ENCODE measurements at places on chromosomes 1 and 21.

DNA sequence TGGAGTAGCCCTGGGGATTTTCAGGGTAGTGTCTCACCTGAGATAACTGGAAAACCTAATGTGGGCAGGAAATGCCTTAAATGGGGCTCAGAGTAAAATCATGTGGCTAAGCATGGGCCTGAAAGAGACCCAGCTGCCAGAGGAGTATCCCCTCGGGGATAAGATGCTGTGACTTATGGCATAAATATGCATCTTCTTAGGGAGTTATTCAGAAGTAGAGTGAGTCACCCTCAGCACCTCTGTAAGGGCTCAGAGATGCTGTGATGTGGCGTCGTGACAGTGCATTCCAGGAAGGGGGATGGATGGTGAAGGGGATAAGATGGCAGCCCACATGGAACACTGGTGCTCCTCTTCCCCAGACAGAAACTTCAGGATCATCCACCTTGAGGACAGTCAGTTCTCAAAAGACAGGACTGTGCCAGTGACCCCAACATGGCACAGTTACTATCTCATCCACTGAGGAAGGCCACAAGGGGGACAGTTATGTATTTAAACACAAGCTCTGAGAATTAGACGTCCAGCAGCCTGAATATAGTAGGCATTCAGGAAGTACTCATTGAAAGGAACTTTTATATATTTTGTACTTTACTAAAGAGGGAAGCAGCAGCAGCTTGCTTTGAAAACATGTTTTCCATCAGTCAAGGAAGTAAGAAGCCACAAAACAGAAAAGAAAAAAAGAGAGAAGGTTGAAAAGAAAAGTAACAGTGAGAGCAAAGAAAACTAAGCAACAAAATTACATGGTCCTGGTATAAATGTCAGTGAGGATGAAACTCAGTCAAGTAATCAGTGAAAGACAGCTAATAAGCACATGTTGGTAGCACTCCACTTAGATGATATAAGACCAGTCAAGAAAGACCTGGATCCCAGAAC lies 8.3 kb downstream of the IL24 start:
- DNase-seq: peak; percentile 98

DNA sequence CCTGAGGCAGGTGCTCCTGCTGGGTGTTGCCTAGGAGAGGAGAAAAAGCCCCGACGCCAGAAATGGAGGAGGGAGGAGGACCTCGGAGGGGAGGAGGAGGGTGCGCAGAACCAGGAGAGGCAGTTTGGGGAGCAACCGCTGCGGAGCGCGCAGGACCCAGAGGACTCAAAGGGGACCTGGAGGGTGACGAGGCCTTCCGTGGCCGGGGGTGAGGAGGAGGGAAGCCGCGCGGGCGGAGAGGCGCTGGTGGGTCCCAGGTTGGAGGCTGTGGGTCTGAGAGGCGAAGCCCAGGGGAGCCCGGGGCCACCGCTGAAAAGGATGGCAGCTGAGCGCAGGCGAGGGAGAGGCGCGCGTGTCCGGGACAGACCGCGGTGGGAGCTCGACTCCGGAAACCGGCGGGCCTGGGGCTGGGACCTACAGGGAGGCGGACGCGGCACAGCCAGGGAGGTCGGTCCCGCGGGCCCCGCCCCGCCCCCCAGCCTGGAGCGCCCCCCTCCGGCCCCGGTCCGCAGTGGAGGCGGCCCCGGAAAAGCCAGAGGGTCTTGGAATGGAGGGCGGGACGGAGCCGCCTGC lies 15.1 kb downstream of the RNF223 start:
- DNase-seq: peak; percentile 42

DNA sequence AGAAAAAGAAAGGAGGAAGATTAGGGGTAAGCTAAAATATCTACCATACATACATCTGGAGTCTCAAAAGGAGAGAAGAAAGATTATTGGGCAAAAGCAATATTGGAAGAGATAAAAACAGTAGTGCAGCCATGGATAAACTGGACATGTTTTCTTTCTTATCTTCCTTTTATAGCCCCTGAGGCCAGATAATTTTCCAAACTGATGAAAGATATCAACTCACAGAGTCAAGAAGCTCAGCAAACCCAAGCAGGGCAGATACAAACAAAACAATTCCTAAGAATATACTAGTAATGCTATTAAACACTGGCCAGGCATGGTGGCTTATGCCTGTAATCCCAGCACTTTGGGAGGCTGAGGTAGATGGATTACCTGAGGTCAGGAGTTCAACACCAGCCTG lies 5.8 kb upstream of the PSMB4 start:
- no peak for DNase-seq

DNA sequence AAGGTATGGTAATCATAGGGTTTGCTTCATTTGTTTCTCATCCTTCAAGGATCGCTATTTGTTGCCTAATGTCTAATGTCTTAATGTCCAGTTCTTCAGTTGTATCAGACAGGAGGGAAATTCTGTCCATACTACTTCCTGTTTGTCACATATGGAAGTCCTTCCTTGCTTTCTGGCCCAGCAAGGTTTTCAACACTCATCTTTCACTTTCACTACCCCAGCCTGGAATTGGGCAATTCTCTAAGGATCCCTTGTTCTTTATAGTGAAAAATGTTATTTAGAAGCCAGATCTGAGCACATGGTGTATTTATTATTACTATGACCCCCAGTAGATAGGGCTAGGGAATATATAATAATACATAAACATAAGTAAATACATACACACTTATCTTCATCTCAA lies 50.6 kb upstream of the SLC35A3 start:
- no peak for DNase-seq

DNA sequence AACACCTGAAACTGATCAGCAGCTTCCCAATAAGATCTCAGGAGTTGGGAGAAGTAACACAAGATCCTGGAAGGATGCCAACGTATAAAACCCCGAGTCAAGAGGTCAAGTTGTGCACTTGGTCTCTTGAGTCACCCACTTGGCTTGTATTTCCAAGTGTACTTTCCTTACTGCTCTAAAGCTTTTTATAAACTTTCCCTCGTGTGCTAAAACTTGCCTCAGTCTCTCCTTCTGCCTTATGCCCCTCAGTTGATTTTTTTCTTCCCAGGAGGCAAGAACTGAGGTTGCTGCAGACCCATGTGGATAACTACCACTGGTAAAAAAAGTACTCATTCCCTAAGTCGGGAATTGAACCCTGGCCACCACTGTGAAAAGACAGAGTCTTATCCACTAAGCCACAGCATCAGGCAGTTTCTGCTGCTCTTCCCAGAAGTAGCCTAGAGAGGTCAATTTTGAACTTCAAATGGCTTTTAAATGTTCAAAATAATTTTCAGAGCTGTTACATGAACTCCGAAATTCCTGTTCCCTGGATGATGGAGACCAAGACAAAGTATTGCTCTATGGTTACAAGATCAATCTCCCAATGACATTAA lies 28.9 kb downstream of the ITLN2 start:
- DNase-seq: no peak

GRCh38 chr1:3890389-3891328 lies 9.4 kb downstream of the C1orf174 start:
- DNase-seq: no peak

DNA sequence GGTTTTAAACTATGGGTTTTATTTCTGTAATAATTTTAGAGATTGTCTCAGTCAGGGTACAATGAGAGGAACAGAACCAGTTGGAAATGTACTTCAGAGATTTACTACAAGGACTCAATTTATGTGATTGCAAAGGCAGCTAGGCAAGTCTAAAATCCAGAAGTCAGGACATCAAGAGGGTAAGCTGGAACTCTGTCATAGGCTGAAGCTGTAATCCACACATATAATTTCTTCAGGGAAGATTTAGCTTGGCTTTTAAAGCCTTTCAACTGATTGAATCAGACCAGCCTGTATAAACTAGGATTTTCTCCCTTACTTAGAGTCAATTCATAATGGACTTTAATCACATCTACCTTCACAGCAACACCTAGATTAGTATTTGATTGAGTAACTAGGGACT lies 24.3 kb upstream of the LELP1 start:
- DNase-seq: no peak

- no peak for DNase-seq
Measured at GRCh38 chr1:89355056-89355455, 8.8 kb upstream of the GBP6 start.

GRCh38 chr1:32763221-32763620 lies 53.9 kb downstream of the YARS1 start:
- DNase-seq: no peak

- DNase-seq: peak; percentile 97
Measured at GRCh38 chr1:154607609-154608396, at the start of gene ADAR. Gene ADAR, minus strand, starts transcription at chr1:154608186. Its CDS starts 180 bp downstream, at chr1:154608006.

GRCh38 chr1:42046761-42047507 lies 106.3 kb upstream of the GUCA2B start:
- no peak for DNase-seq

- no peak for DNase-seq
Measured at GRCh38 chr1:87399264-87399663, 70.6 kb downstream of the LMO4 start.

DNA sequence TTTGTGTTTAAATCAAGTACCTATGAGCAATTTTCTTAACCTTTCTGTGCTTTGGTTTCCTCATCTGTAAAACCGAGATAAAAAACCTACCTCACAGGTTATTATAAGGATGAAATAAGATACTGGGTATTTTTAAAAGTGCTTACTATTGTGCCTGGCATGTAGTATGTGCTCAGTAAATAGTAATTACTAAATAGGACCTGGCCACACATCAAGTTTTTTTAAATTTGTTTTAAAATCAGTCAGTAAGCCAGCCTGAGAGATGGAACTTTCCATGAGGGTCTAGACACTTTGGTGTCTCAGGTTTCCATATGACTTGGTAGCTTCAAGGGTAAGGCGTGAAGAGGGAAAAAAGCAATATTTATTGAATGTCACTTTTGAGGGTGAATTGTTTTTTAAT lies 7.0 kb upstream of the ATF3 start:
- no peak for DNase-seq

GRCh38 chr1:103171041-103171590 lies 62.8 kb upstream of the COL11A1 start:
- peak; percentile 66 for DNase-seq

- DNase-seq: no peak
Measured at GRCh38 chr1:11946647-11947046, 12.1 kb downstream of the PLOD1 start.

DNA sequence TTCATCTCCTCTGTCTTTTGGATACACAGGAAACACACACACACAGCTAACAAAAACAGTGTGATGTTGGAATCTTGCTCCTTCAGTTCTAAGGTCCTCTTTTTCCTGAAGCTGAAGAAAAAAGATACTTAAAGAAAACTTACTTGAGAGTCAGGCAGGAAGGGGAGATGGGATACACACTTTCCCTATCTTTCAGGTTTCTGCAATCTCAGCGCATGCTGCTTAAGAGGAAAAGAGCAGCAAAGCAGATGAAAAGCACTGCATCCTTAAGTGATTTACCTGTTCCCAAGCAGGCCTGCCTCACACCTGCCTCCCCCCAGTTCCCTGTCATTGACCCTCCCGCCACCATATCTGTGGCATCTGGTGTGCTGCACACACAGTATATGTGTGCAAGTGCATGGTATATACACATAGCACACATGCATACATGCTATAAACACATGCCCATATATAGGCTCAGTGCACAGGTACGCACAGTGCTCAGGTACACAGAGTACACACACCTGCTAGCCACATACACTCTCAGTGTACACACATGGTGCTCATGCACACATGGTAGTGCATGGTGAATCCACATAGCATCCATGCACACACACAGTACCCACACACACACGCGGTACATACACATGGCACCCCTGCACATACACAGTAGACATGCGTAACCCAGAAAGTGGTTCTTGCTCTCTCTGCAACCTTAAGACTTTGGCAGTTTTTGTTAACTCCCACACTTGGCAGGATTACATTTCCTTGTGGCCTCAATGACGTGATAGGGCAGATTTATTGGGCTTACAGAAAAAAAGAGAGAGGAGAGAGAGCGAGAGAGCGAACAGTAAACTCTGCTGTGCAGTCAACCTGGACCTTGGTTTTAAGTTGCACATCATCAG lies 166.9 kb downstream of the TOMM20 start:
- DNase-seq: peak; percentile 89

GRCh38 chr1:53478502-53478818 lies 19.3 kb downstream of the DMRTB1 start:
- DNase-seq: peak; percentile 30

DNA sequence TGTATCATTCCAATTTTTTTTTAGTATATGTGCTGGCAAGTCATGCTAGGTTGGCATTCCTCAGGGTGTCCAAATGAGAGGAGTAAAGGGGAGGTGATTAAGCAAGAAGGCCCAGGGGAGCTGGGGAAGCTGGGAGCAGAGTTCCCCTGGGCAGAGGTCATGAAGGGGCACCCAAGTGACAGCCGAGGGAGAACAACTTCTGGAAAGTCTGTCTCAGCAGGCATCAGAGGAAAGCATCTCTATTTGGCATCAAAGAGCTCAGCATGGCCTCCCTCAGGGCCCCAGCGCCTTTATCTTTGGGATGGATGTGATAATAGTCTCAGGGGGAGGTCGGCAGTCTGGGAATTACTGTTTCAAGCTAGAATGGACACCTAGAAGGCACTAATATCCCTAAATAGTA lies 5.0 kb upstream of the ENO1 start:
- no peak for DNase-seq

DNA sequence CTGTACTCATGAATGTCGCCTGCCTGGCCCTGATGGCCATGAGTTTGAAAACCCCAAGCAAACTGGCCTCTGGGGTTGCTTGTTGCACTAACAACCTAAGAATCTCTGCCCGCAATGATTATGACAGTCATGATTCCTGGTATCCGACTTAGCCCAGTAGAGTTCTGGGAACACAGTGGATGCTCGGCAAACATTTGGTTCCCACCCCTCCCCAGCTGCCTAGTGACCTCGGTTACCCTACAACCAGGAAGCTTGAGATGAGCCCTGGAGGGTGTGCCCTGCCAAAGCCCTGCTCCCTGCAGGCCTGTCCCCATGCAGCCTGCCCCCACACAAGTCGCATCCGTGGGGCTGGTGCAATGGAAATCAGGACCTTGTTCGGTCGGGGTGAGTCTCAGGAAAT lies 76.0 kb upstream of the ZBTB40 start:
- peak; percentile 65 for DNase-seq

DNA sequence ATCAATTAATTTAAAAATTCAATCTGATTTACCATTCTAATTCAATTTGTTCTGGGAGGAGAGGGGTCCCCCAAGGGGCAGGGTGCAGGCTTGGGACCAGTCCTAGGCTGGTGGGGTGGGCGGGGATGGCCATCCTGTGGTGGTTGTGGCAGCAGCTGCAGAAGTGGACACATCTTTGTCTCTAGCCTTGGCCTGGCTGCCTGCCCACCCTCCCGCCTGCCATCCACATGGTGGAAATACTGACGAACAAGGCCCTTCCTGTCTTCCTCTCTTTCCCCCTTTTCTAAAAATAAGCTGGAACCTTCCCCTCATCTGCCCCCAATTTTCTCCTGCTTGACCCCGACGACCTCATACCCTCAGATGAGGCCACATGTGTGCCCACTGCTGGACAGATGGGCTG lies 130.9 kb downstream of the FOXD2 start:
- DNase-seq: peak; percentile 51

- no peak for DNase-seq
Measured at GRCh38 chr1:62585469-62586155, 11.7 kb upstream of the ANGPTL3 start.

- no peak for DNase-seq
Measured at GRCh38 chr1:241944300-241944699, 13.3 kb upstream of the BECN2 start.
